ENCODE measurements at places on chromosomes 13 and 19.

GRCh38 chr13:36431204-36432105, 840 bp upstream of the CCNA1 start:
- no peak for DNase-seq

DNA sequence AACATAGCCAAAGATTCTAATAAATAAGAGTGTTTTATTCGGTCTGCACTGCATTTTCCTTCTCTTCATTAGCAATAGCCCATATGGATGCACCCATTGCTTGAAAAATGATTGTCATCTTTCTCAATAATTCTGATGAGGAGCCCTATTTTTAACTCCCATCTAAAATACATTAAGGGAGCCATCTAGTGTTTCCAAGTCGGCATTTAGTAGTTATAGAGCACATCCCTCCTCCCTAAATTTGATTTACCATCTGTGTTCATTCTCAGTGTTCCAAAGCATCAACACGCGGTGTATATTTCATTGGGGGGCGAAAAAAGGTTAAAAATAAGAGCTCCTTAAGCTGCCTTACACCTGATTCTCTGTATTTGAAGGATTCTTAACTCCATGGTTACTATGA, 119.2 kb upstream of the IPO5 start:
- DNase-seq = no peak

GRCh38 chr19:1282588-1283206, 3.0 kb upstream of the EFNA2 start:
- DNase-seq = no peak

DNA sequence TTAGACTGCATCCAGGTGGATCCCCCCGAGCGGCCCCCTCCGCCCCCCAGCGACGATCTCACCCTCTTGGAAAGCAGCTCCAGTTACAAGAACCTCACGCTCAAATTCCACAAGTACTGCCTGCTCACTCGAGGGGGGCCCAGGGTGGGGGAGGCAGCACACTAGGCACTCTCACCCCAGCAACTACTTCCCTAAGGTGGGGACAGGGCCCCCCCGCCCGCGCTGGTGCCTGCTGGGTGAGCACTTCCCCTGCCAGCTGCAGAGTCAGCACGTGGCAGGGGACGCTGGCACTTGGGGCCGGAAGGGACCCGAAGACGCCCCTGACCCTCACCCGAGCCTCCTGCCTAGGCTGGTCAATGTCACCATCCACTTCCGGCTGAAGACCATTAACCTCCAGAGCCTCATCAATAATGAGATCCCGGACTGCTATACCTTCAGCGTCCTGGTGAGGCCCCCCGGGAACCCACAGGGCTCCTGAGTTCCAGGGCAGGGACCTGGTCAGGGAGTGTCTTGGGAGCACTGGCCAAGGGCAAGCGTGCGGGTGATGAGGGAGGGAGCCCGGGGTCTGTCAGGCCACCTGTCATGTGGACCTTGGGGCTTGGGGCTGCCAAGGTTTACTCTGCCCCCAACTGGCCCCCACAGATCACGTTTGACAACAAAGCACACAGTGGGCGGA, 5.2 kb downstream of the MCOLN1 start:
- DNase-seq = no peak

DNA sequence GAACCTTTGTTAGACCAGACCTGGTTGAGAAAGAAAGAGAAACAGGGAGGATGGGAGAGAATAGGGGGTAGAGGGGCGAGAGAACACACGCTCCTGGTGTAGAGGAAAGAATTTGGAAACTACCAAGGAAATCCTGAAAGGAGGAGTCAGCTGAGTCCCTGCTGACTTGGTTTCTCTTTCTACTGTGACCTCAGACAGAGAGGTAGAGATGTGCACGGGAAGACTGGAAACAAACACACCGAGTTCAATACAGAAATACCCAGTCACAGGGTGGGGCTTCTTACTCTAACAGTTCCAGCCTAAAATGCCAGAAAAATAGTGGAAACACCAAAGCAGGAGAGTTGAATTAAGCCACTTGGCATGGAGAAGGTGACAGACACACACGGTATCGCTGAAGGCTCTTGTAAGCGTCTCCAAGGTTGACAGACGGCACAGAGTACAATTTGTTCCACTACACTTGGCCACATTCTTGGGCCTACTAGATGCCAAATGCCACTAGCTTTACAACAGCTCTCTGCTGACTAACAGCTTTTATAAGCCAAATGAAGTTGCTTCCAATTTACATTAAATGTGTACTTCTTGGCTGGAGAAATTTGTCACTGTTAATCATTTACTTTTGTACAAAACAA, 28.1 kb downstream of the LATS2 start:
- no peak for DNase-seq

- no peak for DNase-seq
Observed at GRCh38 chr19:17794731-17795494, at the start of gene B3GNT3. Gene B3GNT3 (plus strand): TSS chr19:17795138. CDS start chr19:17807808, 12,670 bp downstream.

- peak; percentile 81 for DNase-seq
Observed at GRCh38 chr19:39941615-39942365, 7.4 kb upstream of the FCGBP start.

DNA sequence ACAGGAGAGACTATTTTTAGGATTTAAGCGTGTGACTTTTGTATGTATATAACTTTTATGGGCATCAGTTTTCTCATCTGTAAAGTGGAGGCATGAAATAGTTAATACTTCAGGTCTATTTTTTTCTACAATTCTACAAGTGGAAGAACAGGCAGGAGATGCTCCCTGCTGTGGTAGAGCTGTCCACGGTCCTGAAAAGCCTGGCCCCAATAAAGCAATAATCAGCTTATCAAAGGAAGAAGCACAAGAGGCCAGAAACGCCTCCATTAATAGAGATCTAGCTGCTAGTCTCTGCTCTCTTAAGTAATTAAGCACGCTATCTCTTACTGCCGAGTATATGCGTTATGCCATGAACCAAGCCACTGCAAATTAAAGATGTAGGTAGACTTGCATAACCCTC, 28.0 kb upstream of the WASF3 start:
- peak; percentile 74 for DNase-seq

DNA sequence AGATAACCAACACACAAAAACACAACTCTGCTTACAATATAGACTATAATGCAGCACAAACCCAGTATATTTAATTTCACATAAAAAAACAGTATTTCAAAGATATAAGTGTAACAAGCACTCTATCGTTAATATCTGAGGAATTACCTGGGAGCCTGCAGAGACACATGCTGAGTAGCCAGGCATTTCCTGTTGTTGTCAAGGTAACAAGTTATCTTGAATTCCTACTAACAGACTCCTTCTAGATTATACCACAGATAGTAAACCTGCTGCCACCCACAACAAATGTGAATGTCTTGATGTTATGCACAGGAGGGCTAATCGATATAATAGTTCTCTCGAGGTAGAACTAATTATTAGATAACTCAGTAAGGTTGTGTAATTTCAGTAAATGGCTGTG, 826.0 kb upstream of the PRR20A start:
- no peak for DNase-seq

DNA sequence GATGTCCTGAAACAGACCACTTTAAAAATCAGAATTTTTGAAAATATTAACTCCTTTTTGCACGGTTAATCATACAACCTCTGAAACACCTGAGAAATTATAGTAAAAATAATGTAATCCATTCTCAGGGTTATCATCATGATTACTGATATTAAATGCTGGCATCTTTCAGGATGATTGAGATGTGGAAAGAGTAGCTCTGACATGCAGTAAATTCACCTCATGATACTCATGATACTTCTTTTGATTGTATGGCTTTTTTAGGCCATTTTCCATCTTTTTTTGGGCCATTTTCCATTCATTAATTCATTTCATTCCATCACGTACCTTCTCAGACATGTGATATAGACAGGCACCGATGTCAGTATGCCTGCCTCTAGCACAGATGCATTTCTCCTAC, 85.1 kb downstream of the FGF14 start:
- no peak for DNase-seq
